BE2C (cell line): ENCODE measurements at places on chromosomes 12 and 14.

GRCh38 chr14:98368916-98369315, 903.1 kb downstream of the BCL11B start:
- no peak for DNase-seq

- peak; percentile 81 for DNase-seq
These were observed 21.0 kb downstream of the SLC25A29 start for GRCh38 chr14:100285021-100285912.

DNA sequence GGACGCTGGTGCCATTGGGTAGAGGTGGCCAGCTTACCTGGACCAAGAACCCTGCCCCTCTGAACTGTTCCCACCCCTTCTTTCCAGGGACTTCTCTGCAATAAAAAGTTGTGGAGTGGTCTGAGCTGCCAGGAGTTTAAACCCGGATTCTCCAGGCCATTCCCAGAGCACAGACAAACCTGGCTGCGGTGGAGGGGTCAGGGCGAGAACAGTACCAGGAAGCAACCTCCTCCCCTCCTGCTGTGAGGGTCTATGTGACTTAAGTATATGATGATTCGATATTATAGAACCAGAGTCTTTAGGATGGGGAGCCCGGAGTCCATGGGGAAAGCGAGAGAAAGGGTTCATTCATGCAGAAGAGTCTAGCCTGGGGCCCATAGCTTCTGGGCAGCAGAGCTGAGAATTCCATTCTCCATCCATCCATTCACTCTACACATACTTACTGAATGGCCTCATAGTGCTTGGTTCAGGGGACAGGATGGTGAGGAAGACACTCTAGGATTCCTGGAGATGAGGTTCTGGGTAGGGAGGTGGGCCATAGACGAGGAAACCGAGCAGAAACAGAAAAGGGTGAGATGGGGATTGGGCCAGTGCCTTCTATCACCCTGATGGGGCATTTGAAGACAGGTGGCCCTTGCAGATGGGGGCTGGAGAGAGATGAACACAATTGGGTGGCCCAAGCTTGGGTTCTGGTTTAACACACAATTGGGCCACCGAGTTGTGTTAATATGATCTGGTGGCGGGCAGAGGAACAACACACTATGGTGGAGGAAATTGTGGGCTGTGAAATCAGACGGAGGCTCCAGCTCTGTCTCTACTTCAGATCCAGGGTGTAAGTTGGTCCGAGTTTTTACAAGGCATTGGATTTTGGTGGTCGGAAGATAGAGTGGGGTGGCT, 5.2 kb downstream of the KRT86 start:
- no peak for DNase-seq

DNA sequence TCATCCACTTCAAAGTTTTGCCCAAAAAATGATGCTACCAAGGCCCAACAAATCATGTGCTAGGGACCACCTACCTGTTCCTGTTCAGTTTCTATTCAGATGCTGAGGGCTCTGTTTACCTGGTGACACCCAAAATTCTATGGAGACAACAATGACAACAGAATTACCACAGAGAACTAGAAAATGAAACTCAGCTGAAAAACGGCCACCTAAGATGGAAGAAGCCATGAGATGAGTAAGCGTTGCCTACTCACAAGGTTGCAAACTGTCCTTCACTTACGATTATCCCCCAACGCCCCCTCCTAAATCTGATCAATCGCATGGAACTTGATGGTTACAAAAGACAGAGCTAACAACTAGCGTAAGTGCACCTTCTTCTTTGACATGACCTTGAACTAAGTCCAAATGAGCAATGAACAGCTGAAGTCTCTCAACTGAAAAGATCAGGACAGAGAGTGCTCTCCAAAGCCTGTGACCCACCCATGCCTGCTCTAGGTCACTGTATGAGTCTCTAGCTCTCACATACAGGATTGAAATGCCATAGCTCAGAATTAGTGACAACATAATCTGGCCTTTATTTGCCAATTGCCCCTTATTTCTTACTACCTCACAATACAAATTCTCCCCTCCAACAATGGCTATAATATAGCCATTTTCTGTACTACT, at the start of gene RNASE11:
RNASE11 (minus strand) TSS at position 513 of the 666 bp plus-strand sequence.
- DNase-seq, result no peak

- no peak for DNase-seq
These were observed 23.7 kb upstream of the YAF2 start for GRCh38 chr12:42261708-42262107.

DNA sequence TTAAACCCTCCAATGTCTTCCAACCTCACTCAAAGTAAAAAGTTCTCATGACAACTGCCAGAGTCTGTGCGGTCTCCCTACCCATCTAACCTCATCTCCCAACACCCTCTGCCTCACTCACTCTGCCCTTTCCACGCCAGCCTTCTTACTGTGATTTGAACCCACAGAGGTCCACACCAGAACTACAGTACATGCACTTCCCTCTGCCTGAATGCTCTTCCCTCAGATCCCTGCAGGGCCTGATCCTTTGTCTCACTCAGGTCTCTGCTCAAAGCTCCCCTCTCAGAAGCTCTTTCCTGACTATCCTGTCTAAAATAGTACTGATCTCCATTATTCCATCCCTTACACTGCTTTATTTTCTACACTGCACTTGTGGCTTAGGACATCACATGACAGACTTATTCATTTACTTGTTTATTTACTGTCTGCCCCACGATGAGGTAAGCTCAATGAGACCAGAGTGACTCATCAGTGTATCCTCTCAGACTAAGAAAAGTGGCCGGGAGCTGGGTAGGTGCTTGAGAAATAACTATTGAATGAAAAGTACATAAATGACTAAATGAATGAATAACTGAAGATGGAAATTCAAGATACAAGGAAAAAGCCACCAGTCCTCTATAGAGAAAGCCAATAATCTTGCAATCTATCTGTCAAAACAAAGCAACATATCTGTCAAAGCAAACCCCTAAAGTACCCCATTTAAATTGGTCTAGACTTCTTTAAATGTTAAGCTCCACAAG, 17.1 kb downstream of the POMT2 start:
- no peak for DNase-seq

DNA sequence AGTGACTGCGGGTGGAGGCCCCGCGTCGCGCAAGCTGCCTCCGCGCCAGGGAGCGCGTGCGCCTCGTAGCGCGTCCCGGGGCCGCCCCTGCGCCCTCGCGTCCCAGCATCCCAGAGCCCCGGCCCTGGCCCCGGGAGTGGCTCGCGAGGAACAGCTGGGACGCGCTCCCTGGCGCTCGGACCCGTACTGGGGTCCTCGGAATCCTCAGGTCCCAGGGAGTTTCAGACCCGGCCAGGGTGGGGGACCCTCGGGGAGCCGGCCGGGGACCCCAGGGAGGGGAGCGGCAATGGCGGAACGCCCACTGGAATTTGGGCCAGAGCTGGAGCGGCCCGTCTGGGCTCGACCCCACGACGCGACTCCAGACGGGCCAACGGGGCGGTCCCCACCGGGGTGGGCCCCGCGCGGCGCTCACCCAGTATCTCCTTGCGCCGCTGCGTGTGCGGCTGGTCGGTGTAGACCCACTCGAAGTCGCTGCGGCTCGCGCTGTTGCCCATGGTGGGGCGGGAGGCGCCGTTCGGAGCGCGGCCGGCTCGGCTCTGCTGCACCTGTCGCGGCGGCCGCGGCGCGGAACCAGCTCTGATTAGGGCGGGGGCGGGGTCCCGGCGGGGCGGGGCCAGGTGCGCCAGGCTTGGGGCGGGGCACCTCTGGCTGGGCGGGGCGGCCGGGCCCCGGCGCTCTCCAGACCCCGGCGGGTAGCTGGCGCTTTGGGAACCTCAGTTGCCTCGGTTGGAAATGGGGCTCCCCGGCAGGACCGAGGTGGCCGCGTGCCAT, at the start of gene DEGS2:
DEGS2 (minus strand) TSS at position 552 of the 771 bp plus-strand sequence; CDS start at position 494, 58 bp downstream.
- DNase-seq, result no peak

DNA sequence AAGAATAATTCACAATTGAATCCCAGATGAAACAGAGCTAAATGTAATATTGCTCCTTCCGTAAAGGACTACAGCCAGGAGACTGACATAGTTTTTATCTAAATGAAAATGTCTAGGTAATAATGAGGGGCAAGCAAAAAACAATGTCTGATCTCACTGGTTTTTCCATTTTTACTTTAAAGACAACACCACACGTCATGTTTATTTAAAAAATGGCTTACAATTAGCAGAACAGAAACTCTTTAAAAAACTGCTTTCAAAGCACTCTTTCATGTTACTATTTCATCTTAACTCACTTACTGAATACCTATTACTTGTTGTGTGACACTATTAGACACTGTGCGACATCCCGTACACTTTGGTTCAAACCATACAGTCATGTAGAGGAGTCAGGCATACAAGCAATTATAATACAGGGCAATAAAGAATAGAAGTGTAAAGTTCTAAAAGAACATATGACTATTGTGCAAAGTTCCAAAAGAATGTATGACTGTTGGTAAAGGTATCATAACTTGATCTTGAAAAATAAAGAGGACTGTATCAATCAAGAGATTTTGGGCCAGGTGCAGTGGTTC, 9.1 kb downstream of the BTBD7 start:
- DNase-seq, result no peak

- no peak for DNase-seq
These were observed 109.3 kb downstream of the FGD4 start for GRCh38 chr12:32508626-32509025.

GRCh38 chr12:124034297-124034696, 61.3 kb downstream of the ZNF664 start:
- DNase-seq, result no peak

DNA sequence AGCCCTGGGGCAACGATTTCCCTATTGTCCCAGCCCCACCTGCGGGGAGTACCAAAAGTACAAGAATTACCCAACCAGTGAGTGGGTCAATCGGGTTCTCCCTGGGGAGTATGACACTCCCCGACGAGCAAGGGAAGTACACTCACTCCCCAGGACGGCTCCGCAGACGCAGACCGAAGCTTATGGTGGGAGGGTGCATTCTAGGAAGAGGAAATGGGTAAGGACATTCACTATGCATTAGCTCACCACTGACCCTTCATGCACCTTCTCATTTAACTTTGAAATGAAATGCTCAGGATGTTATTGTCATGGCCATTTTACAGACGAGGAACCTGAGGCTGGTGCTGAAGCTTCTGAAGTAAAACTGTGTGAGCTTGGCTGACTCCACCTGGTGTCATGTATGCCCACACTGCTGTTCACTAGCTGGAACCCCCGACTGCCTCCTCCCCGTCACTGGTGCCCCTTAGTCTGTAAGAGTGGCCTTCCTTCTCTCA, 45.8 kb upstream of the TMED10 start:
- no peak for DNase-seq

GRCh38 chr14:89750908-89751392, 203.6 kb downstream of the EFCAB11 start:
- no peak for DNase-seq

GRCh38 chr14:84770030-84770429, 759.9 kb upstream of the FLRT2 start:
- DNase-seq, result no peak

- no peak for DNase-seq
These were observed 8.0 kb downstream of the CCDC198 start for GRCh38 chr14:57485635-57486034.

DNA sequence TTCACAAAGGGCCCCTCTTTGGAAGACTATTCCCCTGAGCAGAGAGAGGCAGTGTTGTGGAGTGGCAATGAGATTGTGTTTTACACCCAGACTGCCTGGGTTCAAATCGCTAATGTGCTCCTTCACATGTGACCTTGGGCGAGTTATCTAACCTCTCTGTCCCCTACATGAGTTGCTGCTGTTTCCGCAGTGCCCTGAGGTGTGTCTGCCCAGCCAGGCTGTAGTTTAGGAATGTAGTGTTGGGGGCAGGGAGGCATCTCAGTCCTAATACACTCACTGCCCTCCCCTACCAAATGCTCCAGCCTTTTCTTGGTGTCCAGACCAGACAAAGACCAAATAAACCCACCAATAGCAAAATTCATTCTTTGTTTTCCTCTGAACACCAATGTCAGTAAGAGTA, 78.6 kb downstream of the SLC24A4 start:
- no peak for DNase-seq

- no peak for DNase-seq
These were observed 2.6 kb downstream of the FBRSL1 start for GRCh38 chr12:132492522-132492921.

- DNase-seq, result no peak
These were observed 73.4 kb downstream of the SLC38A4 start for GRCh38 chr12:46752396-46752795.

DNA sequence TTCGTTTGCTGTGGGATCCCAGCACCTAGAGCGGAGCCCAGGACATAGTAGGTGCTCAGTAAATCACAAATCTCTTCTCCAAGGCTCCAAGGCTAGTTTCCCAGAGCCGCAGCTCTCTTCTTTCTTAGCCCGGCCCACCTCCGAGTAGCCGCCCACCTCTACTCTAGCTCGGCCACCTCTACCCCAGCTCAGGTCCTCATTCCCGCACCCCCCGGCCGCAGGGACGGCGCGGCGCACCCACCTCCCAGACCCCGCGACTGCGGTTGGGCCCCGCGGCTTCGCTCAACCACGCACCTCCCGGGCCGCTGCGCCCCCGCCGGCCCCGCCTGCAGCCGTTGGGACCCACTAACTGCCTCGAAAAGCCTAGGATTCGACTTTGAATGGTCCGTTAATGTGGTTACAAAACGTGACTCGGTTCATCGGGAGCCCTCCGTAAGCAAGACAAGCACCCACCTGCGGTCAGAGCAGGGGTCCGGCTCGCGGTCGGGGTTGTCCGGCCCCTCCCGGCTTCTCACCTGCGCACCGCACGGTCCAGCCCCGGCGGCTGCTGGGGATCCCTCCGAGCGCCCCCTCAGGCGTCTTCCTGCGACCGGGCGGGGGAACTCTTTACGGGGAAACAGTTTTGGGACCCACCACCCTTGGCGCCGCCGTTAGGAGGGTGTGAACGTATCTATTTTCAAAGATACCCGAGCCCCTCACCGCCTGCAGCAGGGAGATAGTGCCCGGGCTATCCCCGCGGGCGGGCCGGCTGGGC, at the start of gene SLC2A14:
SLC2A14 (minus strand) TSS at position 350 of the 754 bp plus-strand sequence. CDS start 3,035 bp downstream, outside the sequence.
- no peak for DNase-seq

DNA sequence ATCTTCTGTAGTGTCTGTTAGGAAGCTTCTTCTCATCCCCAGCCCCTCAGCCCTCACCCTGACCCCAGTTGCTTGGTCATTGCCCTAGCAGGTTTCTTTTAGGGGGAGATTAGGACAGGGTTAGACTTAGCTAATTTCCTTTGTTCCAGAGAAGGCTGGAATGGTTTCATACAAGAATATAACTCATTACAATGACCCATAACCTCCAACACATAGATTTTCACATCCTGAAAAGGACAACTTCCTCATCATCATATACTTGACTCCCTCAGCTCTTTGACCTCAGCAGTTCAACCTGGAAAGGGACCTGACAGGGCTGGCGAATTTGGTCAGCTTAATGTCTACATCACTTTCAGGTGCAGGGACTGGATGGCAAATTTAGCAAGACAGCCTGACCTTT, 8.0 kb upstream of the BHLHE41 start:
- no peak for DNase-seq
